CD4-positive, alpha-beta T cell treated with Interleukin-17A for 4 hours (primary cell): ENCODE measurements at places on chromosomes 1 and 21.

DNA sequence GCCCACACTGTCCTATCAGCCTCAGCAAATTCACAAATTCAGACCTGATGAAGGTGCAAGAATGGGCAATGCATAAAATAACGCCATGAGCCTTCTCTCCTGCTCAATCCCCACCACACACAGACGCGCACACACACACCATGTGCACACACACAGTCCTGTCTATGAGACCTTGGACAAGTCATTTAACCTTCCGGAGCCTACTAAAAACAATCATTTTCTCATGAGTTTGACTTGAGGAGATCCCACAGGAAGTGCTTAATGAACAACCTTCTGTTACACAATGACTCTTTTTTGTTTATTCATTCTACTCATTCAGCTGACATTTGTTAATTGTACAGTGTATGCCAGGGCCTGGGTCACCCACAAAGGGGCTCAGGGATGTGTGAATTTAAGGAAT is 125.4 kb downstream of the EDEM3 start:
- DNase-seq, result no peak

DNA sequence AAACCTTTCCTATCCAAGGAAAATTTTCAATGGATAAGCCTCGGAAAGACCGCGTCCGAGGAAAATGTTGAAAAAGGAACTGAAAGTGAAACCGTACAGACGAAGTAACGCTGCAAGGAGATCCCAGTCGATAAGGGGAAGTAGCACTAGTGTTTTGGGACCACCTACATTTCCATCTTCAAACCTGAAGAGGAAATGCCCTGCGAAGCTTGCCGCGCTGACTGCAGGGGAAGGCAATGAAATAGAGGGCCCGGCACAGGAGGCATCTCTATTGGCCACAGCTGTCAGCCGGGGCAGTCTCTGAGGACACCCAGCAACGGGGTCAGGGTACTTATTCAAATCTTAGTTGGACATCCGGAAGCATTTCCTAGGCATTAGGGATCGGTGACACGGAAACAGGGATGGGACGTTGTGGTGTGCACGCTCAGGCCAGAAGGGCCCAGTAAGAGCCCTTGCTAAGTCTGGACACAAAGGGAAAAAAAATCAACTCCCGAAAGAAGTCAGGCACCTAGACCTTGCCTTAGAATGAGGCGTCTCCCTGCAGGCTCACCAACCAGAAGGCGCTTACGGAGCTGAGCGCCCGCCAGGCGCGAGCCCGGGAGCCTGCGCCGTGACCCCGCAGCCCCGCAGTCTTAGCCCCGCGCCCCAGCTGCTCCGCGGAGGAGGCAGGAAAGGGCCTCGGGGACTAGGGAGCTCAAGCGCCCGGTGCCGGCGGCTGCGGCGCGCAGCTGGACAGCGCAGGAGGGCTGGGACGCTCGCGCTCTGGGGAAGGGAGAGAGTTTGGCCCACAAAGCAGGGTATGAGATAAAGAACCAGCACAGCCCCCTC is 655 bp downstream of the USF1 start:
- DNase-seq, result peak; percentile 63

DNA sequence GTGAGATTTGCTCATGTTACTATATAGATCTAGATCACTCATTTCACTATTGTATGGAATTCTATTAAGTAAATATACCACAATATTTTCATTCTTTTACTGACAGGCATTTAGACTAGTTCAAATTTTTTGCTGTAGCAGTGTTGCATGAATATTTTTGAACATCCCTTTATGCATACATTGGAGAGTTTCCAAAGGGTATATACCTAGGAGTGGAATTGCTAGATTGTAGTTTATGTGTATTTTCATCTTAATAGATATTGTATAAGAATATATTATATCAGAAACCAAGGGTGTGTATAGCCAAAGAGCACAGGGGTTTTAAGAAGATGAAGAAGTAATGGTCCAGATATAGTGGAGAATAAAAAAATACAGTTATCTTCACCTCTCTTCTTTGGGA is 6.2 kb downstream of the SCMH1 start:
- DNase-seq, result no peak

GRCh38 chr1:32773018-32773763 is 44.0 kb downstream of the YARS1 start:
- DNase-seq, result peak; percentile 85

- DNase-seq, result no peak
Observed at GRCh38 chr21:33419538-33420123, 16.4 kb downstream of the IFNGR2 start.

DNA sequence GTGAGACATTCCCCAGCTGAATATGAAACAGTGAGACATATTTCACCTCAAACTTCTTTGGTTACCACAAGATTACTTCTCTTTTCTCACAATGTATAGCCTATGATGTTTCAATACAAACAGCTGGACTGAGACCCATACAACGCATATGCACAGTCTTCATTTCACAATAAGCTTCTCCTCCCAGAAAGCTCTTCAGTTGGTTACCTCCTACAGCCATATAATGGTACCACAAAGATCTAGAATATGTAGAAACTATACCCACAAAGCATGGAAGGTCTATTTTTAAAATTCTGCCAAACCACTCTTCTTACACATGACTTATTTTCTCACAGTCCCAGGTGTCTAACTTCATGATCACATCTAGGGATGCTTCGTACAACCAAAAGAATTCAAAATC is 70.8 kb downstream of the JAK1 start:
- DNase-seq, result no peak

GRCh38 chr1:170445096-170445495 is 86.9 kb upstream of the GORAB start:
- DNase-seq, result no peak

DNA sequence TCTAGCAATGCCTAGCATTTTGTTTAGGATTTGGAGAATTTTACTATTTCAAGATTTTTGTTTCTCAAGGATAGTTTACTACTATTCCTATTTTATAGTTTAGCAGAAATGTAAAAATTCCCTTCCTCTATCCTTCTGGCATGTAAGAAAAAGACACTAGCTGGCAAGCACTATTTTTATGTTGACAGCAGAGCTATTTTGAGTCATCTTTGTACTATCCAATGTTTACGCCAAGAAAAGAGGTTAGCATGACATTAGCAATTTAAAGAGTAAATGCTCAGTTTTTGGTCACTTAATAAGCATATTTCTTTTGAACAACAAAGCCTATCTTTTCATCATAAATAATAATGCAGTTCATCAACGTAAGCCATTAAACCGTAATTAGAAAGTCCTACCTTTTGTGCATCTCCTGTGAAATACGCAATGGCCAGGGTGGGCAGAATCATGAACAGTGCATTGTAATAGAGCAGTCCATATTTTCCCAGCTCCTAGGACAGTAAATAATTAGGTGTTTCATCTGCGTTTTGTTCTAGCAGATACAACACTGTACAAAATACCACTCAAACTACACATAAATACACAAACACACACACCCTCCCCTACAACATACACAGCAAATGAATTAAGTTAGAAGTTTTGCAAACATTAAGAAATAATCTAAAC is 12.0 kb downstream of the SLC35D1 start:
- no peak for DNase-seq

GRCh38 chr1:155179112-155180031 is 5.7 kb downstream of the TRIM46 start:
- DNase-seq, result no peak

DNA sequence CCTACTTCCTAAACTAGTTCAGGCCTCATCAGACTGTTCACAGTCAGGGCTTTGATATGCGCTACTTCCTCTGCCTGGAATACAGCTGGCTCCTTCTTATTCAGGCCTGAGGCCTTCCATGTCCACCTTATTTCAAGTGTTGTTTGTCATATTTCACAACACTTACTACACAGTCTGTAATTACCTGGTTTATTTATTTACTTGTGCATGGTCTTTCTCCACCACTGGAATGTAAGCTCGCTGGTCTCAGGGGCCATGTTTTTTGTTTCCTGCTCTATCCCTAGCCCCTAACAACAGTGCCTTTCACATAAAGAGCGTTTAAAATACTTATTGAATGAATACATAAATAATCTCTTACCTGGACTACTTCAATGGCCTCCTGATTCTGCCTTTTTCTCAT is 4.6 kb upstream of the SRSF4 start:
- no peak for DNase-seq

GRCh38 chr1:221605569-221605968 is 136.3 kb downstream of the DUSP10 start:
- DNase-seq, result no peak

DNA sequence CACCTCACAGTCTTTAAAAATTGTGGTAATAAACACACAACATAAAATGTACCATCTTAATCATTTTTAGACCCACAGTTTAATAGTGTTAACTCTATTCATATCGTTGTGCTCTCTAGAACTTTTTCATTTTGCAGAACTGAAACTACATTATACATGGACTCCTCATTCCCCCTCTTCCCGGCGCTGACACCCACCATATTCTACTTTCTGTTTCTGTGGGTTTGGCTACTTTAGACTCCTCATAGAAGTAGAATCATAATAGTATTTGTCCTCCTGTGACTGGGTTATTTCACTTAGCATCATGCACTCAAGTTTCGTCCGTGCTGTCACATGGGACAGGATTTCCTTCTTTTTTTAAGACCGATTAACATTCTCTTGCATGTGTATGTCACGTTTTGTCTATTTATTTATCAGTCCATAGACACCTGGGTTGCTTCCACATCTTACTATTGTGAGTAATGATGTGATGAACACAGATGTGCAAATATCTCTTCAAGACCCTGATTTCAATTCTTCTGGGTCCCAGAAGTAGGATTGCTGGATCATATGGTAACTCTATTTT is 62.9 kb upstream of the TMPRSS2 start:
- DNase-seq, result no peak

DNA sequence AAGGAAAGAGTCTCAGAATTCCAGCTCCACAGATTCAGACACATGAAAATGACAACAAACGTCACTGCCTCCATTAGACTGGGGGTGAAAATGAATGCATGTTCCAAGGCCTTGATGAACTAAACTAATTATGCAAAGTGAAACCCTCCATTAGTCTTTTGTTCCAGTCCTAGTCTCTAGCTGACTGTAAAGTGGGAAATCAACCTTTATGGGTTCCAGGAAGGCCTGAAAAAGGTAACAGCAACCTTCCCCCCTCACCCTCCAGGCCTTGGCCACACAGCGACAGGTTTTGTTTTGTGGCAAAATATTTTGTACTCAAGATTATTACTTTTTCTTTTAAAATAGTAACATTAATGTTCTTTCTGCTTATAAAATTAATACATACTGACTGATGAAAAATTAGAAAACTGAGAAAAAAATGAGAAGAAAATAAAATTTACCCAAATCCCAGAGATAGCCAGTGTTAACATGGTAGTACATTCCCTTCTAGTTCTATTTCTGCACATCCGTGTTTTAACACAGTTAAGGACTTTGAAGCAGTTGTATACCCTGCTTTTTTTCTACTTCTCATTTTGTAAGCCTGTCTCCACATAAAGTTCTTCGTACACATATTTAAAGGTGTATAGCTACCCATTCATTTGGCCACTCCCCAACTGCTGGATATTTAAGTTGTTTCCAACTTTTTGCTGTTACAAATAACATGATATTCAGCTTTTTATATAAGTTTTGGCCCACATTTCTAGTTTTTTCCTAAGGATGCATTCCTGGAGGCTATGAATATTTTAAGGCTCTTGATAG is 60.9 kb downstream of the CD2 start:
- DNase-seq, result no peak

DNA sequence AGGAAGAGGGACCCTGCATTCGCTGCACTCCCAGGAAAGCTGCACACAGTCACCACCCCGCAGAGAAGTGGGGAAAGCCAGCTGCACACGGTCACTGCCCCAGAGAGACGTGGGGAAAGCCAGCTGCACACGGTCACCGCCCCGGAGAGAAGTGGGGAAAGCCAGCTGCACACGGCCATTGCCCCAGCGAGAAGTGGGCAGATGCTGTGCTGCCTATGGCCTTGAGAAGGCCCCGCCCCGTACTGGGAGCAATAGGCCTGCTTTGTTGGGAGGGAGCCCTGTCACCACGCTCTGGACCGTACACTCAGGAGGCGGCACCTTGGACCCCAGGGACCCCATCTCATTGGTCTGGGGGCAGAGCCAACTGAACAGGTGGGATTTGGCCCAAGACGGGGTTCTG is 4.3 kb upstream of the GPR153 start:
- DNase-seq, result no peak

DNA sequence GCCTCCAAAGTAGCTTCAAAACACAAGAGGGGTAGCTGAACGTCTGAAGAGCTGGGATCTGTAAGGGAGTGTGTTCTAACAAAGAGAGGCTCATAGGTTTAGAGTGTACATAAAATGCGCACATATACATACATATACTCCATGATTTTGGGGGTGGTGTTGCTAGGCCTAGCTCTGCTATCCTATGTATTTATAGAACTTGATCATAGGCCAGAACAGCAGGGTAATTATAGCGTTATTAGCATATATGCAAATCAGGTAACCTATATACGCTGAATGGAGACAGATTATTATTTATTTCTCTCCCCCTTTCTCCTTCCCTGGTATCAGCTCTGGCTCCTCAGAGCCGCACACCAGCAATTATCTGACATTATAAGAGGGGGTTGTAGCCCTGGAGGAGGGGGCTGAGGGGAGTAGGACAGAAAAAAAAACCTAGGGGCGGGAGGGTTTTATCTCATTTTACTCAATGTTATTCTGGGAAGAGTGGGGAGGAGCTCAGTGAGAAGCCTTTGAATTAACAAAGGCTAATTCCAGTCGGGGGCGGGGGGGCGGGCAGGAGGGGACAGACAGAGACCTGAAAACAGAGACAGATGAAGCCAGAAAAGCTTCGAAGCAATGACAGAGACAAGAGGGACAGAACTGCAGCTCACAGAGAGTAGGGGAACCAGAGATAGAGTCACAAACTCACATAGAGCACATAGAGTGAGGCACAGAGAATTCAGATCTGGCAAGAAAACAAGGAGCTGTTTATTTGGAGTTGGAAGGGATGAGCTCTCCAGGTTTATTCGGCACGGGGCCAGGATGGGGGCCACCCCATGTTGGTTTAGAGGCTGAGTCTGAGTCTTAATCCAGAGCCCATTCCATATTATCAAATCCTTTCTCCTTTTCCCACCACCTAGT is 63.0 kb downstream of the RHBG start:
- DNase-seq, result no peak

DNA sequence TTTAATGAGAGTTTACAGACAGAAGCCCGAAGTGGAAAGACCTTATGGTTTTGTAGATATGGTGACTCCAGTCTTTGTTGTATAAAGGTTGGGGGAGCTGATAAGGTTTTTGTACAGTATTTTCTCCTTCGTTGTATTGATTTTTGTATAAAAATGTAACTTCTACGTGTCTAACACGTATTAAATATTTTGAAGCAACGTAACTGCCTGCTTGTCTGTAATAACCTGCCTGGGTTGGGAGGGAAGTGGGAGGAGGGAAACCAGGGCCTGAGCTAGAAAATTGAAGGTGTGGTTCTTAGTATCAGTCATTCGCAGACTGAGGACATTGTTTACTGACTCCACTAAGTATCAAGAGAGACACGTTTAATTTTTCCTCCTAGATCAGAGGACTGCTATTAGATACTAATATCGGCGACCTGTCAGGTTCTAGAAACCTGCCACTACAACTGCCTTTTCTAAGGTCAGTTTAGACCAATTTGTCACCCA is 2.2 kb downstream of the IER5 start:
- peak; percentile 50 for DNase-seq

- peak; percentile 22 for DNase-seq
Observed at GRCh38 chr1:103525114-103525606, 339 bp upstream of the RNPC3 start.

GRCh38 chr1:25685938-25686665 is 69.5 kb downstream of the MAN1C1 start:
- DNase-seq, result no peak

GRCh38 chr1:9400425-9401079 is 107.9 kb downstream of the SPSB1 start:
- DNase-seq, result peak; percentile 62
